ENCODE measurements at places on chromosomes 3 and 15.

GRCh38 chr3:71025516-71025915, 558.0 kb downstream of the FOXP1 start:
- DNase-seq, result no peak

- DNase-seq, result no peak
Observed at GRCh38 chr3:105537371-105538080, 170.8 kb downstream of the ALCAM start.

DNA sequence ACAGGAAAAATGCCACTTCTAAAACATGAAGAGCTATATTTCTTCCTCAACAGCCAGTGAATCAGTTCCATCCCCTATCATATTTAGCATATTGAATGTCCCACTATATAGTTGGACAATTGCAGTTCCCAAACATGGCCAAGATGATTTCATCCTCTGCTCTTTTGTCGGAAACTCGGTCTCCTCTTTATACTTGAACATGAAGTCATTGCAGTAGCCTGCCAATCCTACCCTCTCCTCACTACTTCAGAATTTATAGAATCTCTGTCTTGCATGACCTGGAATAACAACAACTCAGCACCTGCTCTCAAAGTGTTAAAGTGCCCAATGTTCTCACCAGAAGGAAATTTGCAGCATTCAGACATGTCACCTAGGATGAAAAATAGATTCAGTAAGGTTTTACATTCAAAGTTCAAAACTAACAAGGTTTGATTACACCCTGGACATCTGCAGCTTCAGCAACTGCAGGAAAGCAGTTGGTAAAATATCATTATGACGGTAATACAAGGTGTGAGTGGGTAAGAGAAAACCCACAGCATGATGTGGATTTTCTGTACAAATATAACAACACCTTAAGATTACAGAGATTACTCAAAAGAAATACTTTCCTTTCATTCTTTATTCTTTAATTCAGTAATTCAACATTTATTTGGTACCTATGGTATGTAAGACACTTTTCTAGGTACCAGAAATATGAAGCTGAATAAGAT, 52.5 kb downstream of the TP63 start:
- no peak for DNase-seq

- DNase-seq, result no peak
Observed at GRCh38 chr3:81699536-81700320, 61.7 kb downstream of the GBE1 start.

DNA sequence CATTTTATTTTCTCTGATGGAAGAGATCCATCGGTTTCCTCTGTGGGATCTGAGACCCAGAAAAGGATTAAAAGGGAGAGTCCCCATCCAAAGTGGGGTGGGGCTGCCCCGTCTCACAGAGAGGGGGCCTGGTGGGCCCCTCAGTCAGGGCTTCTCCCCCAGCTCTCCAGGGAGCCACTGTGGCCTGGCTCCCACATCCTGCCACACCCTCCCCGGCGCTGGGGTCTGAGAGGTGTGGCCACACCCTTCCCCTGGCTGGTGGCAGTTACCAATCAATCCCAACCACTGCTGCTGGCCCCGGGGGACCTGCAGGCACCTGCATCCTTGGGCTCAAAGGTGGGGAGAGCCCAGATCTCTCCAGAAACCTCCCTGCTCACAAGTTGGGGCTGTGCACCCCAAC, 161.8 kb upstream of the IQSEC1 start:
- no peak for DNase-seq

GRCh38 chr15:41827290-41827879, 507 bp upstream of the JMJD7 start:
- no peak for DNase-seq

- DNase-seq, result no peak
Observed at GRCh38 chr15:68436680-68437079, 4.7 kb upstream of the ITGA11 start.

GRCh38 chr3:179512378-179512777, 50.3 kb upstream of the ACTL6A start:
- no peak for DNase-seq

GRCh38 chr3:168582503-168582902, 486.8 kb upstream of the GOLIM4 start:
- no peak for DNase-seq

DNA sequence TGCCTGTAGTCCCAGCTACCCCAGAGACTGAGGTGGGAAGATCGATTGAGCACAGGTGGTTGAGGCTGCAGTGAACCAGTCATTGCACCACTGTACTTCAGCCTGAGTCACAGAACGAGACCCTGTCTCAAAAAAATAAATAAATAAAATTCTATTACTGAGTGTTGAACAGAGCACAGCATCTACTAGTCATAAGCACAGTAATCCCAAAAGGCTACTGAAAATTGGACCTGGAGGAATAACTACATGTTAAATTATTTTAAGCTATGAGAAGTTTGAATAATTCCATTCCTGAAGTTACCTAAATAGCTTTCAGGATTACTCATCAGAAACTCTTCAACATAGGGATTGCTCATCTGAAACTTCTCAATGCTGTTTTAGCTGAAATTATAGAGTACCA, 43.4 kb downstream of the ARMC8 start:
- peak; percentile 44 for DNase-seq

DNA sequence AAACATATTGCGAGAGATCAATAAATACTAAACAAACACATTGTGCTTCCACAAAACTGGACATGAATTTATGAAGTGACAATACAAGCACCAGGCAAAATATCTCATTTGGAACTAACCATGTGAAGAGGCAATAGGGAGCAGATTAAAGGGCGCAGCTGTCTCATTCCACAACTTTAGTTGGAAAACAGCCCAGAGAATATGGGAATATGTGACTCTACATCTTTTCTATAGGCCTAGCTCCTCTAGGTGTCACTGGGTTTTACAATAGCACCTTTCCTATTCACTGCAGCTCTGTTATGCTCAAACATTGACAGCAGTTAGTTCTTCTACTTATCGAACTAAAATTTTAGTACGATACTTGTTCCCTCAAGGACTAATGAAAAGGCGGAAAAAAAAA, 866.3 kb upstream of the GBE1 start:
- no peak for DNase-seq

DNA sequence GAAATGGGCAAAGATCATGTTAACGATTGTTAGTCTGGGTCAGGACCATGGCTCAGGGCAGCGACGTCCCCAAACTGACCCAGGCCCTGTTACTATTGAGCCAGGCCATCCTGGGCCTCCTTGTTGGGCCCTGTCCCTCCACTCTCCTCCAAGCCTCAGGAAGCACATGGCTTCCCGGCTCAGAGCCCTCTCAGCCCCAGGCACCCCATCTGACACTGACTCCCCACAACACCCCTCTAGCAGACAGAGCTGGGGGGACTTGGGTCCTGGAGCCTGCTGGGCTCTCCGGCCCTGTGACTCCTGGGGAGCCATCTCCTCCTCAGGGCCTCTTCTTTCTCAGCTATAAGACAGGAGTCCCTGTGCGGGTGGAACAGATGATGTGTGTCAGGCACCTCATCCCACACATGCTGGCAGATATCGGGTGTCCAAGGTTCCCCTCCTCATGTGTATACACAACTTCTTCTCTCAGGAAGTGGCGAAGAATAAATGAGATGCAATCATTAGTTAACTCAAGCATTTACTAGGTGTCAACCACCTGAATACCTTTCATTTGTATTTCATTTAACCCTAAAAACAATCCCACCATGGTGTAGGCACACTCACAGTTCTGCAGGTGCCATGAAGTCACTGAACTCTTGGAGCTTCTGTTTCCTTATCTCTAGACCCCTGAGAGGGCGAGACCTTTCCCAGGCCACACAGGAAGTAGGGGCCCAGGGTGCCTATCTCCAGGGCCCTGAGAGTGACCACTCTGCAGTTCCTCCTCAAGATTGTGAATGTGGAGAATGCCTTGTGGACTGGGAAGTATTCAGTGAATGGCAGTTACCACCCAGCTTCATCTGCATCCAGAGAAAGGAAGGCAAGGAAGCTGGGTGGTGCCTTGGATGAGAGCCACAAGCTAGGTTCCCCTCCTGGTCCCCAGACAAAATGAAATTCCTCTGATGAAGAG, 282.5 kb upstream of the TLE3 start:
- no peak for DNase-seq

- DNase-seq, result no peak
Observed at GRCh38 chr15:49622561-49622960, 1.7 kb downstream of the DTWD1 start.

DNA sequence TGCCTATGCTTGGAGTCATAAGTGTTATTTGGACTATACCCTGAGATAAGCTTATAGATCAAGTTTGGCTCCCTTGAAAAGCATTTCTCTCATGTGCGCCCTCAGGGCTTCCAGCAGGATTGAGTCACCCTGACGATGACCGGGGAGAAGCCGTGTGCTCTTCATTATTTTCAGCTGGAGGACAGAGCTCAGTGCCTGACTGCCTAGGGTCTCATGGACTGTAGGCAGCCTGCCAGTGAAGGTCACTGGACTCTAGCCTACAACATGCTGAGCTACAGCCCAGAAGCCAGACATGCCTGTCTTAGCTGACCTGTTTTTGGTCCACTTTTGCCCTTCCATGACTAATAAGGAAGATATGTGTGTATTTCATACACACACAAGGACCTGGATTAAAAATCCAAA, 31.6 kb upstream of the NUDT16 start:
- peak; percentile 56 for DNase-seq

DNA sequence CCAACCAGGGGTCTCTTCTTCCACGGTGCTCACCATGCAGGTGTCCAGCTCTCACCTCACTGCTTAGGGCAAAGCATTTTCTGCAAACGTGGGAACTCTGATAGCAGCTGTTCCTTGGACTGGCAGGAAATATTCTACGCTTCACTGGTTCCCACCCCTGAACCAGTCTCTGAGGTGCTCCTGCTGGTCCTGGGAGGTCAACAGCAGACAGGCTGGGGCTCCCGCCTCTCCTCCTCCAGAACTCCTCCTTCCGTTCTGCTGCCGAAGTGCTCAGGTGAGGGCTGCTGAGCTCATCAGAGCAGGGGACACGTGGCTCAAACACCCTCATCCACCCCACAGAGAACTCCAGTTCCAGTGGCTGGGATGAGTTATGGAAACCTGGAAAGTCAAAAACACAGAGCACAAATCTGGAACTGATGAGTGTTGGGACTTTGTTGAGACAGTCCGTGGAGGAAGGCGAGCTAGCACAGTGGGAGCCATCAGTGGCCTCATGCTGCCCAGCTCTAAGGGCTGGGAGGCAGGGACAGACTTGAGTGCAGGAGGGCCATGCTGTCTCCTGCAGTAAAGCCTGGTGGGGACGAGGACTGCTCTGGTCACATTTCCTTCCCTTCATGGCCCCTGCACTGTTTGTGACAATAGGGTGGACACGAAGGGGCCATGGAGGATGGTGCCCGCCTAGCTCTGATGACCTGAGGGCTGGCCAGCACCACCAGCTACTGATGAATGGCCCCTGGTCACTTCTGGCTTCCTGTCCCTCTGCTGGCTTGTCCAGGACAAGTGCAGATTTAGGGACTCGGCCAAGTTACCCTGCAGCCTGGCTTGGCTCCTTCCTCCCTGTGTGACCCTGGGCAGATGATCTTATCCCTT, 137.8 kb downstream of the KLF13 start:
- no peak for DNase-seq

DNA sequence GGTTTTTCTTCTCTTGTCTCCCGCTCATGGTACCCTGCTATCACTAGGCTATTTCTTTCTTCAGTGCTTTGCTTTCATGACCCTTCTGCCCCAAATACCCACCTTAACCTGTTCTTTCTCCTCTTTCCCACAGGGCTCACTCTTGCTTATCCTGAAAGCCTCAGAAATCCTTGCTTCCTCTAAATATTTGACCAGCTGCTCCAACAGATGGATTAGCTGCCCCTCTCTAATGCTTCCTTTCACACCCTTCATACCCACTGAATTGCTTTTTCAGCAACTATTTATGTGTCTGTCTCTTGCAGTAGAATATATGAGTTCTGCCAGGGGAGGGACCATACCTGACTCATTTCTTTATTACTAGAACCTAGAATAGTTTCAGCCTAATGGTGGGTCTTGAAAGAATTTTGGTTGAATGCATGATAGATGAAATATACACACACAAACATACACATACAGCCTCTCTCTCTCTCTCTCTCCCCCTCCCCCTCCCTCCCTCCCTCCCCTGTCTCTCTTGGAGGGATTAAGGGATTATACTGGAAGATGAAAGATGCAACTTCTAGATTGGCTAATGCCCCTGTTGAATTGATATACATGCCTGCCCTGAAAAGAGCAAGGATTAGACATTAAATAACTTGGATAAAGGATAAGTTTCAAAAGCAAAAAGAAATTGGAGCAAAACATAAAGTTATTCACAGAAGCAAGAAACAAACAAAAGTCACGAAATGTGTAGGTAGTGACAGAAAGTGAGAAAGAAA, 95.0 kb upstream of the GADL1 start:
- no peak for DNase-seq

GRCh38 chr3:100834332-100834731, 125.0 kb downstream of the TFG start:
- DNase-seq, result no peak

GRCh38 chr3:154656486-154656885, 226.5 kb upstream of the GPR149 start:
- DNase-seq, result no peak

- DNase-seq, result no peak
Observed at GRCh38 chr15:46089467-46089935, 454.7 kb downstream of the SQOR start.

GRCh38 chr15:59553879-59554735, 57.5 kb upstream of the GCNT3 start:
- DNase-seq, result no peak

- DNase-seq, result no peak
Observed at GRCh38 chr3:69174871-69175737, 52.7 kb upstream of the LMOD3 start.

DNA sequence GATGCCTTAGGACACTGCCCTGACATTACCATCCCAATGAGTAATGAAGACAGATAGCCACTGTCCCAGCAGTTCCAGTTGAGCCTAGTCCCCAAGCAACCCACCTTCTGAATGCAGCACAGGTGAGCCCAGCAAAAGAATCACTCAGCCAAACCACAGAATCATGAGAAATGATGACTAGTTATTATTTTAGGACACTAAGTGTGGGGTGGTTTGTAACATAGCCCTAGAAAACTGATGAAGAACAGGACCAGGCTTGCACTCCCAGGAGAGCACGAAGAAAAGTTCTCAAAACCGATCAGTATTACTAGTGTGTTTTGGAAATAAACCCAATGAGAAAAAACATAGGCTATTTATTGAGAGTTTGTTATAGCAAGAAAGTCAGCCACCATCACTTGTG, 129.6 kb upstream of the CNTN6 start:
- DNase-seq, result no peak

DNA sequence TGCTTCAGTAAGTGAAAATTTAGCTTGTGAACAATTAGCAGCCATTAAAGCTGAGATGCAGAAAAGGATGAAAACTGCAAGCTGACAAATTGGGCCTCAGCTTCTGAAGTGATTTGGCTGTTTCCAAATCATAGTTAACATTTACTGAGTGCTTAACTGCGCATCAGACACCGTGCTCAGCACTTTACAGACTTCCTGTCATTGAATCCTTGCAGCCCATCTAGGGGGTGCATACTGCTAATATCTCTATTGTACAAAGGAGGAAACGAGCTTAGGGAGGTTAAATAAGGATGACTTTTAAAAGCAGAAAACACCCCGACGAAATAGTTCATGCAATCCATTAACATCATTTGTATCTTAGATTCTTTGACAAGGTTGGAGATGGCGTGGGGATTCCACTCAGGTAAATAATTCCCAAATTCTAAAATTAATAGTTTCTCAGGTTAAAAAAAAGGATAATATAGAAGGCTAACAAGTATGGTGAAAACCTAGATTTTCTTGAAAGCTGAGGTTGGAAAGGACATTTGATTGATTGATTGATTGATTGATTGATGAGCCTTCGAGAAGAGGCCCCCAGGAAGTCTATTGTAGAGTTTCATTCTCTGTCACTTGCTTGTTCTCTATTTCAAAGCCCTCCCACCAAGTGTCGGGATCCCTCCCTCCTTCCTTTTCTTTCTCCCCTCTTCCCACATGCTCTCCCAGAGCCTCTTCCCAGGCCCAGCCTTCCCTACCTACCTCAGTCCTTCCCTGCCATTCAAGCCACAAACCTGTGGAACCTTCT, 23.5 kb upstream of the EPHB3 start:
- no peak for DNase-seq

Data from AG04449 (cell line).